ENCODE measurements at places on chromosomes 7 and 10.

GRCh38 chr10:73908853-73909539 is 1.9 kb upstream of the PLAU start:
- DNase-seq, result peak; percentile 52

DNA sequence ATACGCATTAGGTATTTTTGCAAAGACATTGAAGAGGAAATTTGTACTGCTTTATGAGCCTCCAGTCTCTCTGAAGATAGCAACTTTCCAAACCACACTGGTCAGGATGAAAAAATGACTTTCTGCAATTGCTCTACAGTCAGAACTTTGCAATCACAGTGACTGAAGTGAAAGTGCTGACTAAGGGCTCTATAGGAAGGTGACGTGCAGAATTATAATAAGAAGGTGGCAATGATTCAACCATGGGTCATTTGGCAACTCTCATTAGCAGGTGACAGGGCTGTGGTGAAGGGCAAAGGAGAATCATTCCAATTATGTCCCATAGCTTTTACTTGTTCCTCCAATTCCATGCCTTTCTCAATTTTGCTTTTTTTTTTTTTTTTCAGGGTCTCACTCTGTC is 311.0 kb downstream of the ANKRD30A start:
- no peak for DNase-seq

GRCh38 chr7:55254596-55255495 is 110.3 kb upstream of the LANCL2 start:
- DNase-seq, result peak; percentile 69

- DNase-seq, result no peak
These were observed 352.7 kb downstream of the PHTF2 start for GRCh38 chr7:78151229-78151628.

GRCh38 chr7:158811894-158812293 is 17.4 kb downstream of the ESYT2 start:
- no peak for DNase-seq

DNA sequence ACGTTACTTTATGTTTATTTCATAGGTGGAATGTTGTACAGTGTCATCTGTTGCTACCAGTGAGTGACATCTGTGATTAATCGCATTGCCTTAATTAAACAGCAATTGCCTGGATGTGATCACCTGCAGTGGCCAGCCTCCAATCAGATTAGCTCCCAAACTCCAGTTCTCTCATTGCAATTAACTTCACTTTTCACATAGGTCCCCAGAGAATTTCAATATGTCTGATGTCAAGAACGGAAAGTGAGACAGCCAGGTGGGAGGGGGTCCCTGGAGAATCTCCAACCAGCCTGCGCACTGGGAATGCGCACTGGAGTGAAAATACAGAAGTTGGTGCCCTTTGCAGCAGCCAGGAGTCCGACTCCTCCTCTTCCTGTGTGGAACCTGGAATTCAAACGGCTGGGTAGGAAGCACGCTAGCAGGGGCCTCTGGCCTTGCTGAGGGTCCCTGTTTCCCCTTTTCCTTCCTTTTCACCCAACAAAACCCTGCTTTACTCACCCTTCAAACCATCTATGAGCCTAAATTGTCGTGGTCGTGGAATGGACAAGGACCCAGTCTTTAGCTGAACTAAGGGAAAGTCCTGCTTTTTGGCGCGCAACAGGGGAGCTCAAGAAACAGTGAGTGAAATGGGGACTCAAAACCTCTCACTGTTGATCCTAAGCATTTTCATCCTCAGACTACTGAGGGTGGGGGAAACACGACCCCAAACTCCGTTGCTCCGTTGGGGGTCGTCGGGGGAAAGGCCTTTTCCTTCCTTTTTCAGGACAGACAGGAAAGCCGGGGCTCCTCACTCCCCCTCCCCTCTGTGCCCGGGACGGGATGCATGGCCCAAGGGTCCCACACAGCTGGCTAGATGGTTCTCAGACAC is 1355.5 kb upstream of the LRRTM3 start:
- no peak for DNase-seq

DNA sequence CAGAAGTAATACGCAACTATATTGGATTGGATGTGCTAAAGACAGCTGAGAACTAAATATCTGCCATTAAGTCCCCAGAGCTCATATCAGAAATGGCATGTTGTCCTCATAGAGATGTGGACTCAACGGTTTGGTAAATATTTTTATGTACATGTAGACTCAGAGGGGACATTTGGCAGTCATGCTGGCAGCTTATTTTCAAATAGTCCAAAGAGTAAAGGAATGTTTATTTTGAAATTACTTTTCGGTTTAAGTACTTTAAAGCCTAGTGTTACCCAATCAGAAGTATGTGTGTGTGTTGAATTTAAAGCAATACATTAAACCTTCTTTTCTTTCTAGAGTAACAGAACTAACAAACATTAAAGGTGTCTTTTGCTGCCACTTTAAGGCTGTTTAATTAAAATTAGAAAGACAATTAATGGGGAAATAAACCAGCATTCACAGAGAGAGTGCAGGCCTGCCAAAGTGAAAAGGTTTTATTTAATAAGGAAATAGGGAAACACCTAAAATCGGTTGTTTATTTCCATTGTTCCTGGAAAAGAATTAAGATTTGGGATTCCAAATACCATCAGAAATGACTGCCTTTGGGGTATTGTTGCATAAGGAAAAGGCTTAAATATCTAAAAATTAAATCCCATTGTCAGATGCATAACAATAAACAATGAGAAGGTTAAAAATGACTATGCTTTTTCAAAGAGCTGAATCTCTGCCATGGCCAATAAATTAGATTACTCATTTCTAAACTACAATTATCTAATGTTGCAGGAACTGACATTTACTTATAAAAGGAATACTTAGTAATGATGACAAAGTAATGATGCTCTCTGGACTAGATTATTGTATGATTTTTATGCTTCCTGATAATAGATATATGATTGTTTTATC is 113.4 kb upstream of the AHR start:
- DNase-seq, result no peak

DNA sequence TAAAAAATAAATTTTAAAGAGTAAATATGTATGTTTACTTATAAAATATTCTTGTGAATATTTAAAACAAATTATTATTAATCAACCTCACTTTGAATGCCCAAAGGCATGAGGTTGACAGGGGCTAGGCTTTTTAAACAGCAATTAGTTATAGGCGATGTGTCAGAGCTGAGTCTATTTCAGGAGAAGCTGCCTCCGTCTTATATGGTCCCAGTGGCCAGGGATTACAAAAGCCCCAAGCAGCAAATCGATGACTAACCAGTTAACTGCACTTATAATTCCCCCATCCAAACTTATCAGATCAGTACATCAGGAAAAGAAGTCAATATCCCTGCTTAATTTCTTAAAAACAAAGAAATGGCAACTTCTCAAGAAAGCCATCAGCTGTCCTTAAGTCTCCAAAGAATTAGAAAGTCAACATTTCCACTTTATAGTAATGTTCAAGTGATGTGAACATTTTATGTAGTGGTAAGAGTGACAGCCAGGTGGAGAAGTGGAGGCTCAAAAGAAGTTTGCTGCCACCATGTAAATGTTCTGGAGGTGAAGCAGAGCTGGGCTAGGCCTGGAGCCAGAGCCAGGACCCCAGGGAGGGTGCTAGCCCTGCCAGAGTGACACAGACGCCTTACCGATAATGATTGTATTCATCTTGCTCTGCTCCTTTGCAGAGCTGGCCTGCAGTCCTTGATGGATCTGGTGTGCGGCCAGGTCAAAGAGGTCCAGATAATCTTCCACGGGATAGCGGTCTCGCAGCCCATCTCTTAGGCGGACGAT is 51.5 kb downstream of the CHST15 start:
- DNase-seq, result no peak

- no peak for DNase-seq
These were observed 47.5 kb downstream of the ZNF680 start for GRCh38 chr7:64515330-64515729.
